ENCODE measurements at places on chromosomes 3 and 15.
A peak's percentile ranks its signal among the peaks of the same experiment; 100 is the strongest.

DNA sequence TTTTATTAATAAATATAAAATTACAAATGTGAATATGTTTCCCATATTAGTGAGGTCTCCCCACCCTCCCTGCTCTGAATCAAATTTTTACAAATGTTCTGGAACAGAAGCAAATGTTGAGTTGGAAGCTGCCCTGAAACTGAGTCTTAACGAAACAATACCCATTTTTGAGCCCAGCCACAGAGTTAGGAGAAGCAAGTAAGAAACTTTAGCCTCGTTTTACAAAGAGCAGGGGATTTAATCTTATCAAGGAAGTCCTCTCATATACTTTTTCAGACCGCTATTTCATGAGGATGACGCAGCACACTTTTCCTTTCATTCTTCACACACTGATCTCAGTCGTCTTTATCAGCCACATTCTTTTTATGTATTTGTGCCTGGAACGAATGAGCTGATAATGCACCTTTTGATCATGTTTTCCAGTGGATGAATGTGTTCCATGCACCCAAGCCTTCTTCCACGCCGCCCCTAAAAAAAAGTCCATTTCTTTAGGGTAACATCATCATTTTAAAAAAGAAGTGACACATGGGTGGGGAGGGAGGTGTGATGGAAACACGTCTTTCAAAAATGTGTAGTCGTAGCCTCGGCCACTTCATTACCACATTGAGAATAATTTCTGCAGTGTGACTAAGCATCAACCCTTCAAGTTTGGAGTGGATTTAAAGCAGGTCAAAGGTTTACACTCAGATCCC is 48.1 kb downstream of the SETMAR start:
- DNase-seq: peak; percentile 3

- DNase-seq: no peak
Observed at GRCh38 chr3:86618706-86619105, 372.2 kb downstream of the VGLL3 start.

DNA sequence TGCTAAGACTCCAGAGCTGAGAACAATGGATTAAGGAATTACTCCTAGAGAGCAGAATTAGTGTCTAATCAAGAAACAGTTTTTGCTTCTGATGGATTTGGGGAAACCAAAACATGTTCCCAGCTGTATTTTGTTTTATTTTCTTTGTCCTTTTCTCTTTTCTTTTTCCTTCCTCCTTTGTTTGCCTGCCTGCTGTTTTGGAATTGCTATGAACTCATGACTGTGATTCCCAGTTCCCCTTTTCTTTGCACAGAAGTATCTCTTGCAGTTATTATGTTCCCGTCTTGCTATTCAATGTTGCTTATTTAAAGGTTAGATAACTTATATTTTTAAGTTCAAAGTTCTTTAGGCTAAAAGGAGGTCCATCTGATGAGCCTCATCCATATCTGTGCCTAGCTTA is 77.0 kb upstream of the GBE1 start:
- DNase-seq: no peak

DNA sequence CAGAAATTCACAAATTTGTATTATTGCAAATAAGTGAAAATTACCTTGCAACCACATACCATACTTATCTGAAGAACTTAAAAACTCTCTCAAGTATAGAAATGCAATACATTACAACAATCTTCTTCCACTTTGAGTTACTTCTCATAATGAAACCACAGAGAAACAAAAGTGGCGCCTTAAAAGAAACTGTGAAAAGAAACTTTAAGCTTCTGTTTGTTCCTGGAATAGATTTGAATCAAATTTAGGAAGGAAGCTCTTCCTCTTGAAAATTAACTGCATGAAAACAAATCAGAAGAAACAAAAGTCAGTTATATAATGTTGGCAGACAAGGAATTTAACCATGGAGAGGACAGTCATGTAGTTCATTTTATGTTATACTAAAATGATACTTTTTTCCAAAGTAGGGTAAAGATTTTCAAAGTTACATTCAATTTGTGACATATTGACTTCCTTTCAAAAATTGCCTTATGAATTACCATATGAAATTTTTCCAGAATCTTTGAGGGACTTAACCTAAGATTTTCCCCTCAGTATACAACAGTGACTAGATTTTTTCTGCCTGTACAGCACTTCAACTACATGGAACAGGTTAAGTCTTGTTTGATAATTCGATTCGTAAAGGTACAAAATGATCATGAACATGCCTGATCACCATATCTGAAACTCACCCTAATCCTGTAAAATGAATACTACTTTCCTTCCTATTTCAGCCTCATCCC is 57.6 kb upstream of the TNFSF10 start:
- DNase-seq: no peak

DNA sequence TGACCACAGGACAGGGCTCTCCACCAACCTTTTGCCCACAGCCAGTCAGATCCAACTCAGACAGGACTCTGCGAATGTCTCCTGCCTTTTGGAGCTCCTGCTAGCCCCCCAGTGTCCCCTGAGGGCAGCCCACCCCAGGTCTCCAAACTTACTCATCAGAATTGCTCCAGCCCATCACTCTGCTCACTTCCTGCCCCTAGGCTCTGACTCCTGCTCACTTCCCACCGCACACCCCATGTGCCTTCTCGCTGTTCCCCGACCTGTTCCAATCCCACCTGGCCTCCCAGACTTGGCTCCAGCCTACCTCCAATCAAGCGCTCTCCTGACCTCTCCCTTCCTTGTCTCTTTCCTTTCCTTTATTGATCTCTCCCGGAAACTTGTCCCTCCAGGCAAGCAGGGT is 5.9 kb upstream of the STRA6 start:
- DNase-seq: no peak

GRCh38 chr15:94070356-94071295 is 160.7 kb upstream of the MCTP2 start:
- no peak for DNase-seq
